ENCODE measurements at places on chromosomes 7 and 10. TPM values are rescaled to one million over a fixed set of nuclear protein-coding genes. Genes with fewer than 3 reads are reported as not detected.

The CCDC7 gene
- total RNA-seq, result 16.6 TPM

The UPK3B gene
- not detected for total RNA-seq

The MKX gene
- total RNA-seq, result 2.7 TPM

The AVPI1 gene
- total RNA-seq, result 11.0 TPM

The NEURL1 gene
- 0.59 TPM for total RNA-seq

The TMEM176A gene
- not detected for total RNA-seq

The BAIAP2L1 gene
- 3.0 TPM for total RNA-seq

The TAC1 gene
- not detected for total RNA-seq

The PNLIP gene
- not detected for total RNA-seq

The FAM180A gene
- total RNA-seq, result 7.2 TPM

The OAT gene
- total RNA-seq, result 204 TPM

The ADCY1 gene
- total RNA-seq, result 0.30 TPM

The MYO1G gene
- 0.05 TPM for total RNA-seq
